DMS153 (cell line): ENCODE measurements at places on chromosomes 16 and 17.

DNA sequence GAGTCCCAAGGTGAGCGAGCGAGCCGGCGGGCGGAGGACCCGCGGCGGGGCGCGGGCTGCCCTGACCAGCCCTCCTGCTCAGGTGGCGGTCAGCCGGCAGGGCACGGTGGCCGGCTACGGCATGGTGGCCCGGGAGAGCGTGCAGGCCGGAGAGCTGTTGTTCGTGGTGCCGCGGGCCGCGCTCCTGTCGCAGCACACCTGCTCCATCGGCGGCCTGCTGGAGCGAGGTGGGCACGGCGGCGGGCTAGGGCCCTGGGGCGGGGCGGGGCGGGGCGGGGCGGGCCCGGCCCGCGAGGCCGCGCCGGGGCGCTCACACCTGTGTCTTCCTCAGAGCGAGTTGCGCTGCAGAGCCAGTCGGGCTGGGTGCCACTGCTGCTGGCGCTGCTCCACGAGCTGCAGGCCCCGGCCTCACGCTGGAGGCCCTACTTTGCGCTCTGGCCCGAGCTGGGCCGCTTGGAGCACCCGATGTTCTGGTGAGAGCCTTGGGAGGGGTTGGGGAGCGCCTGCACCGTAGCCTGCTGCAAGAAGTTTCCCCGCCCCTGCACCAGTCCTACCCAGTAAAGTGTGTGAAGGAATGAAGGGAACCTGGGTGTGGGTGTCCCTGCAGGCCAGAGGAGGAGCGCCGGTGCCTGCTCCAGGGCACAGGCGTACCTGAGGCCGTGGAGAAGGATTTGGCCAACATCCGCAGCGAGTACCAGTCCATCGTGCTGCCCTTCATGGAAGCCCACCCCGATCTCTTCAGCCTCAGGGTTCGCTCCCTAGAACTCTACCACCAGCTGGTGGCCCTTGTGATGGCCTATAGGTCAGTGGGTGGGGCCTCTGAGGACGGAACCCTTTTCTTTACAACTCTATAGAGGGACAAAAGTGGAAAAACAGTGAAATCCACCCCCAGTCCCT, 802 bp downstream of the SETD6 start:
- DNase-seq, result no peak

- no peak for DNase-seq
These were observed 4.0 kb downstream of the CA7 start for GRCh38 chr16:66848172-66848571.

DNA sequence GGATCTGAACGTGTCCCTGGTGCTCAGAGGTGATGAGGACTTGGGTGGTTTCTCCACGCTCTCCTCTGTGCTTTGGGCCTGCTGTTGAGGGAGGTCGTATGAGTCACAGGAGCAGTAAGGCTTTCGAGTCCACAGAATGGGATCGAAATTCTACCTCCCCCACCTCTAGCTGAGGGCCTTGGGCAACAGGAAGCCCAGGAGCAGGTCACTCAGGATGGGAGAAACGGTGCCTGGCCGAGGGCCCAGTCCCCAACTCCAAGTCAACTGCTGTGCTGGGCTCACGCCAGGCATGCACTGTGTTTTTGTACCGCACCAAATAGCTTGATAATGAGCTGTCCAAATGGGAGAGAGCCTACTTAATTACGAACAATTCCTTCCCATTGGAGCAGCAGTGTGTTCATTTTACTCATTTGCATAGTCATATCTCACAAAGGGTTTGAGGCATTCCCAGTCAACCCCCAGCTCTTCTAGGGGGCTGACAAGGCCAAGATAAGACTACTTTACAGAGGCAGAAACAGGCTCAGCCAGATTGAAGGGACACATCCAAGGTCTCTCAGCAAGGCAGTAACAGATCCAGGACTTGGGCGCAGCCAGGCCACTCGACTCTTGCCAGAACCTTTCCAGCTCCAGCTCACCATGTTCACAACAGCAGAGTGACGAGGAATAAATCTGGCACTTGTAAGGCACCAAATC, 53.6 kb downstream of the WNT3 start:
- DNase-seq, result no peak

DNA sequence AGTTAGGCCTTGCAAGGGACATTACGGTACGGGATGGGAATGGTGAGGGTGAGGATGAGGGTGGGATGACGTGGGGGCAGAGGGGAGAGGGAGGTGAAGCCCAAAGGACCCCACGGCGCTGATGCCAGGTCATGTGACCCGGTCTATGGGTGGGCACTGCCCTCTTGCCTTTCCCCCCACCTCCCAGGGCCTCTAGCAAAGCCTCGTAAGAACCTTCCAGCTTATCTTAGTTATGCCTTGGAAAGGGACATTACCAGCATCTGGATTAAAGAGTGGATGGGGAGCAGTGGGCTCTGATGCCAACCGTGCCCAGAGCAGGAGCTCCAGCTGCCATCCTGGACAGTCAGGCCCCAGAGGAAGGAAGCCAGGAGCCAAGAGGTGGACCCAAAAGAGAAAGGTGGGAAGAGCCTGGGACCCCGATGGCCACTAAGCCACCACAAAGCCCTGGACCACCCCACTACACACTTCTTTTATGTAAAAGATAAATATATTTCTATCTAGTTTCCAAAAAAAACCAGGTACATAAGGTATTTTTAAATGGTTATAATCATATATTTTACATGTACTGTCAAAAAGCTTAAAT, 40.9 kb downstream of the TK2 start:
- DNase-seq, result no peak

GRCh38 chr17:45640141-45640850, 143.8 kb upstream of the CRHR1 start:
- no peak for DNase-seq

DNA sequence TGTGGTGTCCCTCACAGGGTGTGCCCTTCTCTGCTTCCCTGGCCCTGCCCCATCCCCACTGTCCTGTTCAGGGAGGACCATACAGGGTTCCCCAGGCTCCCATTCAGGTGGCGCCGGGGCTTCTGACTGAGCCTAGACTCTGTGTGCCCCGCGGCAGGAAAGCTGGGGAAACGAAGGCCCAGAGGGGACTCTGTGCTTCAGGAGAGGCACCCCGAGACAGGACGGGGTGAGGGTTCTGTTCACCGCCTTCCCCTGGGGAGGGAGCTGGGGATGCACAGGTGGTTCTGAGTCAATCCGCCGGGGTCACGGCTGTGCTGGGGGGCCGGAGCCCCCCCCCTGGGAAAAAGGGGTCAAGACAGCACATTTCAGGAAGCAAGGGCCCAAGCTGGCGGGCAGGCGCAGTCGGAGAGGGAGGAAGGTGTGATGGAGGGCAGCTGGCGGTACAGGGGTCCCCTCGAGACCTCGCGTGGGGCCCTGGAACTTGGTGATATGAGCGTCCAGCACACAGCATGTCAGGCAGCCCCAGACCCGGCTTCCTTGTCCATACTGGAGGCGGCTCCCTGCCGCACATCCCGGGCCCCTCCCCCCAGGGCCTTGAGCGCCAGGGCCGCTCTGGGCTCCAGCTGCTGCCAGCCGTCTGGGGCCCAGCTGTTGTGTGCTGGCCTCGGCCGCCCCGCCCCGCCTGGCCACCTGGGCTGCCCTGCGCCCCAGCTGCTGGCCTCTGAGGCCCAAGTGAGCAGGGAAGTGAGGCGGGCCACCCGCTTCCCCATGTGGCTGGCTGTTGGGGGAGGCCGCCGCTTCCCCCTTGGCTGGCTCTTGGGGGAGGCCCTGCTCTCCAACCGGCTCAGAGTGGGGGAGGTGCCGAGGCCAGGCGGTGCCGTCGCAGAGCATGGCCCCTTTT, 5.6 kb upstream of the NOTUM start:
- DNase-seq, result no peak
